Fibroblast of skin of back (primary cell): ENCODE measurements at places on chromosomes 11 and 22.
A peak's percentile ranks its signal among the peaks of the same experiment; 100 is the strongest.

- peak; percentile 85 for DNase-seq
Observed at GRCh38 chr11:42043312-42043711, 583.9 kb upstream of the LRRC4C start.

GRCh38 chr11:134272381-134273316 lies 3.5 kb upstream of the GLB1L3 start:
- no peak for DNase-seq

DNA sequence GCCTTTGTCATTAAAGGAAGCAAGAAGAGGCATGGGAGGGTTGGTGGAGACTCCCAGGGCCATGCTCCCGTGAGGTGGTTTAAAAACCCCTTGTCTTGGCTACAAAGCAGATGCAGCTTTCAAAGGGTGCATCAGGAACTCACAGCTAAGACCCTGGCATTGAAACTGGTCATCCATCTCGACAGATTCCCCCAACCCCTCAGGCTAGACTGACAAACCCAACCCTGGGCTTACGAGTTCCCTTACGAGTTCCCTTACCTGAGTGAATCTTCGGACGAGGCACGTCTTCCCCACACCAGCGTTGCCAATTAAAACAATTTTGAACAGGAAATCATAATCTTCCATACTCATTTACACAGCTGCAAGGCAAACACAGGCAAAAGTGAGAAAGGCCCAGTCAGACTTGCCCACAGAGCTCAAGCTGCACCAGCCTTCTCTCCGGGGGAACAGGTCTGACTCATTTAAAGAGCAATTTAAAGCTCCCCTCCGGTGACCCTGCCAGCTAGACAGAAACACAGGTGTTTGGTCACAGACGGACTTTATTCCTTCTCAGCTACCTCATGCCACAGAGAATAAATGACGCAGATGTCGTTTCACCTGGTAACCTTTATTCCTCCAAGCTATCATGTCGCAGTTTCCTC lies 74.6 kb downstream of the RAB30 start:
- no peak for DNase-seq

GRCh38 chr11:110069158-110069737 lies 23.9 kb upstream of the ZC3H12C start:
- DNase-seq: peak; percentile 84

DNA sequence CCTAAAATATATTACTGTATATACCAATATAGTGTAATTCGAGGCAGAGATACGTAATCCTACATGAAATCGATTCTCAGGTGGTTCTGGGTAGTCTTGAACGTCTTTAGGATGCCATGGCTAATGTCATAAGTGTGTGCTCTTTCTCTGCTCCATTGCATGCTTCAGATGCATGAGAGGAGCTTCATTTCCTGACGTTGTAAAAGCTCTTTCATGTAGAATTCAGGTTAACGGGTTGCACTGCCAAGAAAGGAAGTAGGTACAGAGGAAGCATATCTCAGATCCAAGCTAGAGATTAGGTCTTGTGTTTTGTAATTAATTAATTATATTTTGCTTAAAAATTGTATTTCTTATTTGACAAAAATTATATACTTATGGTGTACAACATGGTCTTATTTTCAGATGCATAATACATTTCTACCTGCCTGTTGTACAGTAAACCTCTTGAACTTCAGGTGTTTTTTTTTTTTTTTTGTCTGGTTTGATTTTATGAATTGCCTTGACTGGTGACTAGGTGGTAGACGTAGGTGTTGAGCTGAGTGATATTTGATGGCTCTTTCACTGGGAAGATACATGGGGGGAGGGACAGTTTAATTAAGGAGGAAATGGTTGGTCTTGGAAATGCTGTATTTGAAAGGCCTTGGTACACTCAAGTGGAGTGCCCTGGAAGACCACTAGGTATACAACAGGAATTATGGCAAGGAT lies 9.3 kb downstream of the NUP50 start:
- no peak for DNase-seq

DNA sequence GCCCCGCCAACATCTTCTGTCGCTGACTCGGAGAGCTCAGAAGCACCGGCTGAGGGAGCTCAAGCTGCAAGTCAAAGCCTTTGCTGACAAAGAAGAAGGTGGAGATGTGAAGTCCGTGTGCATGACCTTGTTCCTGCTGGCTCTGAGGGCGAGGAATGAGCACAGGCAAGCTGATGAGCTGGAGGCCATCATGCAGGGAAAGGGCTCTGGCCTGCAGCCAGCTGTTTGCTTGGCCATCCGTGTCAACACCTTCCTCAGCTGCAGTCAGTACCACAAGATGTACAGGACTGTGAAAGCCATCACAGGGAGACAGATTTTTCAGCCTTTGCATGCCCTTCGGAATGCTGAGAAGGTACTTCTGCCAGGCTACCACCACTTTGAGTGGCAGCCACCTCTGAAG lies 6.7 kb downstream of the RAG1 start:
- no peak for DNase-seq

GRCh38 chr11:87290304-87290922 lies 252.7 kb downstream of the TMEM135 start:
- peak; percentile 66 for DNase-seq

DNA sequence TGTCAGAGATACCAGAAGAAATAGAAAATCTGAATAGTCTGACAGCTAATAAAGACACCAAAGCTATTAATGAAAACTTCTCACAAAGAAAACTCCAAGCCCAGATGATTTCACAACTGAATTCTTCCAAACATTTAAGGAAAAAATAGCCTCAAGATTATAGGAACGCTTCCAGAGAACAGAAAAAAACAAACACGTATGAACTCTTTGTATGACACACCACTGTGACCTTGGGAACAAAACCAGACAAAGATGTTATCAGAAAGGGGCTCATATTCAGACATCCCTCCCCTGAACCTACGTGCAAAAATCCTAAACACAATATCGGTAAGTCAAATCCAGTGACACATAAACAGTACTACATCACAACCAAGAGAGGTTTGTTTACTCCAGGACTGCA lies 23.5 kb downstream of the CERK start:
- DNase-seq: no peak

DNA sequence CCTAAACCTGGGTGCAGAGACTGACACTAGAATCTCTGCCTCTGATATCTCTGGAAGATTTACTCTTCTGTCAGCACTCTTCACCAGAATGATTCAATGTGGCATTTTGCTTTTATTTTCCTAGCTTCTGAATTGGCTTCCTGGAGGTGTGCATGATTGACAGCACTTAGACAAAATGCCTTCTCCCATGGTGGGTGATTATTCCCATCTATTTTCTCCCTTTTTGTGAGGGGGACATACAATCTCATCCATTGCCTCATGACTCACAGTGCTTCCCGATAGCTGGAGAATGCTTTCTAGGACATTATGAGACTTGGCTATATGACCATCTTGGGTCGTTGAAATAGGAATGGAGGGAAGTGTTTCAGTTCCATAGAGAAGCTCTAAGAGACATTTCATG lies 4.0 kb upstream of the TRIM68 start:
- DNase-seq: no peak

GRCh38 chr11:69977951-69978350 lies 100.2 kb upstream of the ANO1 start:
- no peak for DNase-seq

DNA sequence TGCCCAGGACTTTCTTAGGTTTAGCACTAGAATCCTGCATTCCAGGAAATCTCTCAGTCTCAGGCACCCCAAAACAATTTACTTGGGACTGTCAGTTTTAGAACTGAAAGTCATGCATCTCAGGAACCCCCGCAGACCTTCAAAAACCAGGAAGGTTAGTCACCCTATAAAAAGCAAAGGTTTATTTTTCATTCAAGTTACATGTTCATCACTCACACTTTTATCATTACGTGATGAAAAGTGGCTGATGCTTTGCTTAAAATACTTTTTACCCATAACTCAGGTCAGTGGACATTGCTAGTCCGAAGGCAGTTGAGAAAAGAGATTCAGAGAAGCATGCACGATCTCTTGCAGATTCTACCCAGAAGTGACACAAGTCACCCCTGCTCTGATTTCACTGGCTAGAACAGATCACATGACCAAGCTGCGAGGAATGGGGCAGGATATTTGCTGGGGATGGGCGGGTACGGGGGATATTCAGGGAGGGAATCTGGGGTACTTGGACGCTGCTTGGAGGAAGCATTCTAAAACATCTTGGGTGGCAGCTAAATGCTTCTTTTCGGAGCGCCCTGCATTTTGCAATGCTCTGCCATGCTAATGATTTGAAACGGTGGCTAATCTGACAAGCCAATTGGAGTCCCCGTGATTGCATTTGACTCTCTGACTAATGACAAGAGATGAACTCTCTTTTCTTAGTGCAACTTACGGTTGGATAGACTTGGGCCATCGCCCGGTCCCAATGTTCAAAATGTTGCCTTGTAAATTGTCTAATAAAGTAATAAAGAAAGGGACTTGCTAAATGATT lies 110.2 kb downstream of the MIAT start:
- DNase-seq: no peak

- DNase-seq: peak; percentile 61
Observed at GRCh38 chr11:6646071-6646470, 9.5 kb downstream of the DCHS1 start.

GRCh38 chr11:45606514-45607281 lies 58.7 kb downstream of the CHST1 start:
- no peak for DNase-seq

- no peak for DNase-seq
Observed at GRCh38 chr22:45870011-45870410, 107.0 kb downstream of the WNT7B start.

DNA sequence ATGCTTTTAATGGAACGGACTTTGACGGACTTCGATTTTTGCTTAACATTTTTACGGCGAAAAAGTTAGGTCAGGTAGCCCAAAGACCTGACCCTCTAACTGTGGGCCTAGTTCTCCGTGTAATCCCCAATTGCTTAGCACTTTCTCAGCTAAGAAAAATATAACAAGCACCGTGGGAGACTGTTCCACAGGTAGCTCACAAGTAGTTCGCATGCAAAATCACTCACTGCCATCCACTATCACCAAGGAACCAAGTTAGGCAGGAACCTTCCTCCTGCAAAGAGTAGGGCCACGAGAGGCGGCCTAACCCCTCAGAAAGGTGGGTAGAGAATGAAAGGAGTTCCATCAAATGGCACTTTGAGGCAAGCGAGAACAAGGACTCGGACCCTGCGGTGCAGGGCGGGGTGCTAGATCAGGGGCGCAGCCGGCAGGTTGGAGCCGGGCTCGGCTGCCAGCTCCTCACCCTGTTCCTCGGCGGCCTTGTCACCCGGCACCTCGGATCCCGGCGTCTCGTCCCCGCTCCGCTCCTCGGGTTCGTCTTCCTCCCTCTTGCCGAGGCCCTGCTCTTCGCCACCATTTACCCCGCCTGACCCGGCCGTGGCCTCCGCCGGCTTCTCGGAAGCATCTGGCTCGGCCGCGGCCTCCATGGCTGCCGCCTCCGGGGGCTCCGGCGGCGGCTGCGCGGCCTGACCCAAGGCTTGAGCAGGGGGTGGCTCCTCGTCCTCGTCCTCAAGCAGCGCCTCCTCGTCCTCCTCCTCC lies 922 bp downstream of the HNRNPUL2 start:
- DNase-seq: no peak

- DNase-seq: peak; percentile 53
Observed at GRCh38 chr11:109695696-109696095, 273.7 kb downstream of the C11orf87 start.

- no peak for DNase-seq
Observed at GRCh38 chr11:1005928-1006327, 30.6 kb downstream of the MUC6 start.

- DNase-seq: no peak
Observed at GRCh38 chr11:27596388-27596787, 89.8 kb upstream of the LIN7C start.

DNA sequence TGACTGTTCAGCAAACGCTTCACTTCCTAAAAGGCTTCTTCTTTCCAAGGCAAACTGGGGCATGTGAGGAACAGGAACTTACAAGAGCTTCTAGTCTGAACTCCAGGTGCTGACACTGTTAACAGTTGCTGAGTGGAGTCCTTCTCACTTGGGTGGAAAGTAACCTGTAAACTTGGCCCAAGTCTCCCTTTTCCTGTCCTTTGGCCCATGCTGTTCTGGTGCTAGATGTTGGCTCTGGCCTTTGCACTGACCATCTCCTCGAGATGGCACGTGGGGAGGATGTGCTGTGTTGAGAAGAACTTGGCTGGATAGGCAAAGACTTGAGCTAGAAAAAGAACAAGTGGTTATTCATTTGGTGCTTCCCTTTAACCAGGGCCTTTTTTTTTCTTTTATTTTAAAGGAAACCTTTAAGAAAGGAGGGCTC lies 53.6 kb downstream of the PTPRJ start:
- DNase-seq: no peak

DNA sequence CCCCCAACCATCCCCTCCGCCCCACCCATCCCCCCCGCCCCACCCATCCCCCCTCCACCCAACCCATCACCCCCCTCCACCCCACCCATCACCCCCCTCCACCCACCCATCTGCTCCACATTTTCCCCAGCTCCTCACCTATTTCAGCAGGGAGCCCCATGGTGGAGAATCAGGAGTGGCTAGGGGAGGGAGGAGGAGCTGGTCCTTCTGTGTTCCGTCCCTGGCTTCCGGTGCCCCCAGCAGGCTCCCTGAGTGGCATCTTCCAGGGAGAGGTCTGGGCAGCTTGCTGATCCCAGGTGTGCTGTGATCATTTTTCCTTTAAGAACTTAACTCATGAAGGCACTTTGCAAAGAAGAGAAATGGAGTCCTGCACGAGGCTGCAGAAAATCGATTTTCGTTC lies 365.8 kb downstream of the TBC1D22A start:
- no peak for DNase-seq

- DNase-seq: peak; percentile 97
Observed at GRCh38 chr22:27718186-27719035, 83.1 kb downstream of the MN1 start.

- DNase-seq: no peak
Observed at GRCh38 chr22:44001521-44001920, 22.6 kb upstream of the PARVB start.

DNA sequence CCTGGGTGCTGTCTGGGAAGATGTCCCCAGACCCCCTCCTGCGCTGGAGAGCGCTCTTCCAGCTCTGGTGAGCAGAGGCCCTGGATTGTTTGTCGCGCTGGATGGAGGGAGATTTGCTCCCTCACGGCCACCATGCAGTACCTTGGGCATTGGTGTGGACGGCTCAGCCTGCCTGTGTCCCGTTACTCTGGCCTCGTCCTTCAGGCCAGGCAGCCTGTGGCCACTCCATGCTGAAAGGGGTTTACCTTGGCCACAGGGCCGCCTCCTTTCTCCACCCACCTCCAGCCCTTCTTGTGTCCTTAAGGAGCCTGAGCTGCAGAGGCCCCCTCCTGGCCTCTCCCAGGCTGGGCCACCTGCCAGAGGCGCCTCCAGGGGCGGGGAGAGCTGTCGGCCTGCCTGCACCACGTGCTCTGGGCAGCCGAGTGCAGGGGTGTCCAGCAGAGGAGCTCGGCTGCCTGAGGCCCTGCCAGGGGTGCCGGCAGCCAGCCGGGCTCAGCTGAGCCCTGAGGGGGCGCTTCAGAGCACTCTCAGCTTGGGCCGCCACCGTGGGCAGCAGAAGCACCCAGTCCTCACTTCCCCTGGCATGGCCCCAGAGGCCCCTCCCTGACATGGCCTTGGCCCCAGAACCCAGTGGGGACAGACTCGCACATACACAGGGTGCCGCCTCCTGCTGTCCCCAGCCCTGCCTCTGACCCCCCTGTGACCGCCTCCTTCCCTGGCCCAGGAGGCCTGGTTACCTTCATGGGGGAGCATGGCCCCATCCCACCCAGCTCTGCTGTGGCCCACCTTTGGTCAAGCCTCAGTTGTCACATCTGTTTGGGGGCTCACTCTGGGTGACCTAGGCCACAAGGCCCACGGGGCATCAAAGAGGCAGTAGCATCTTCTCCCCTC lies 3.4 kb downstream of the CCND1 start:
- peak; percentile 78 for DNase-seq
